Activated CD8-positive, alpha-beta memory T cell treated with anti-CD3 and anti-CD28 coated beads for 24 hours (primary cell): ENCODE measurements at places on chromosomes 5 and 9.

- DNase-seq: no peak
Observed at GRCh38 chr5:8188874-8189565, 320.1 kb downstream of the MTRR start.

DNA sequence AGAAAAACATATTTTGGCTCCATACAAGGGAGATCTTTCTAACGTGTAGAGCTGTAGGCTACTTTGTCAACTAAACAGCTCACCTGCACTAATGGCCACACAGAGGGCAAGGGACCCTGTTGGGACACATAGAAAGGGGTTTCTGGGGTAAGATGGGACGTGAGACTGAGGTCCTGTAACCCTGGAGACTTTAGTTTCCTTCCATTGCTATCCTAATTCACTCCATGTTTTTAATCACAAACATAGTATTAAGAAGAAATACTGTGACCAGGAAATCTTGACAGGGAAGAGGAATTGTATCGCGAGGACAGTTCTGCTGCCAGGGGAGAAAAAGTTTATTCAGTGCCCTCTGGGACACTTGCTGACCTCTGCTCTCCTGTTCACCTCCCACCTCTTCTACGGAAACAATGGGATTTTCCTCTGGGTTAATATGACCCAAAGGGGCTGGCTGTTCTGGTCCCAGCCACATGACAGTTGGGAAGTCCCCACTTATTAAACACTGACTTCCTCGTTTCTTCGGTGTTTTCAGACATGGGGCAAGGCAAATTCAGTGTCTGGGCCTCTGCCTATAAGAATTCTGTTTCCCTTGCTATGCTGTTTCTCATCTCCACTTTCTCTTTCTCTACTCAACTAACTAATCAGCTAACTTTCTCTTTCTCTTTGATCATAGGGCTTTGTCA is 106.9 kb upstream of the SEMA6A start:
- no peak for DNase-seq

DNA sequence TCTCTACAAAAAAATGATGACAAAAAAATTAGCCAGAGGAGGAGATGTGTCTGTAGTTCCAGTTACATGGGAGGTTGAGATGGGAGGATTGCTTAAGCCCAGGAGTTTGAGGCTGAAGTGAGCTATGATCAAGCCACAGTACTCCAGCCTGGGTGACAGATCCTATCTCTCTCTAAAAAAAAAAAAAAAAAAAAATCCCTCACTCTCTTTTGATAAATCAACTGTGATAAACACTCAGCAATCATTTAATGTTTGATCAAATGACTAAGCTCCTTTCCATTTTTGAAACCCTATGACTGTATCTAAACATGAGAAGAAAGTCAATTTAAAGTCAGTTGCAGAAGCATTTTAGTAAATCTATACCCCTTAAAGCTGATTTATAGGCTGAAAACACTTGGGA is 112.1 kb upstream of the IL6ST start:
- DNase-seq: no peak

GRCh38 chr5:153043886-153044285 is 446.6 kb upstream of the GRIA1 start:
- DNase-seq: no peak

GRCh38 chr9:91555132-91555531 is 131.5 kb upstream of the NFIL3 start:
- no peak for DNase-seq

DNA sequence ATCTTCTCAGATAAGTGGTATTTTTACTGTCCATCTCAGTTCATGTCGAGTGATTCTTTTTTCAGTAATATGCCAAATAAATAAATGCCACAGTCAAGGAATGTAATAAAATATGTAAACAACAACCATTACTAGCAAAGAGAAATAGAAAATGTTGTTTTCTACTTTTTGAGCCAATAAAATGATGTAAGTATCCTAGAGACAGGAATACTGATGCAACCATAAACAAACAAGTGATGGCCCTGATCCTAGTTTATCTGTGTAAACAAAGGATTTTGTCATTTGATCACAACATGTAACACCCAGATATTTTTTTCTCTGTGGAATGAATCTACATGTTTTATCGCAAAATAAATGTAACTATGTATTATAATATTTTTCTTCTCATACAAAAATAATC is 1852.8 kb downstream of the EFNA5 start:
- DNase-seq: no peak

- no peak for DNase-seq
Observed at GRCh38 chr5:177491429-177491945, 5.9 kb downstream of the PDLIM7 start.

DNA sequence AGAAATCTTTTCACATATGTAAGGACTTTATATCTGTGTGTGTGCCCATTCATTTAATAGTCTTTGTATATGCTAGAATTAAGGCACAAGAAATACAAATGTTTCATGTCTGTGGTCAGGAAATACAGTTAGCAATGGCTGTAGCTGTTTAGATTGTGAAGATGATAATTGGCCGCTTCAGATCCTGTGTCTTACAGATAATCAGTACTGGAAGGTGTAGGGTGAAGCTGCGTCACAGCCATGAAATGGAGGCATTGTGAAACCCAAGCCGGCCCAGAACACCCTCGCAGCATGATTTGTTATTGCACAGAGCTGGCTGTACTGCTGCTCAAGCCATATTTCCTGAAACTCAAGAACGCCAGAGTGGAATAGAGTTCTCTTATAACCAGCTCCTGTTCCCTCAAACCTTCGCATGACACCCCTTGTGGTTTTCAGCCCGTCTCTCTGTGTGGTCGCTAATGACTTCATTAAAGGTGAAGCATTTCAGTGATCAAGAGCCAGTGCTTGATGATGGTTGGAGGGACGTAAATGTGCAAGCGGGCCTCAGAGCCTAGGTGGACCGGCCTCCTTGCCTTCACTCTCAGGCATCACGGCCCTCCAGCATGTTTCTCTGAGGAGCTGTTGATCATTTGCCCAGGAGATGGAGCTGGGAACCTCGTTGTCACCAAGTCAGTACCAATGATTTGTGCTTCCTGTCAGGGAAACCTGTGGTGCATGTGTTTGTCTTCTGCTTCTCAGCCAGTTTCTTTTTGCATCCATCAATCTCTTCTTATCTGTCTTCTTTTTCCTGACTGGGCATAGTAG is 80.1 kb downstream of the F2RL2 start:
- peak; percentile 83 for DNase-seq

DNA sequence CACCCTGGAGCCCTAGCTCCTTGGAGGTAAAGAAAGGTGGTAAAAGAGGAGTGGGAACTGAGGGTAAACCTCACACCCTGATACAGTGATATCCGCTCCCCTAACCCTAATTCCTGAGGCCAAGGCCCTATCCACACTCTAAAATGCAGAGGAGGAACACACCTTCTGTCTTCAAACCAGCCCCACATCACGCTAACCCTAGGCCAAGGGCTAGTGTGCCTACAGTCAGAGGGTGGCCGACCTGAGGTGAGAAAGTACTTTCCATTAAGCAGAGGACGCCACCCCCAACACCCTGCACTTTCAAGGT is 590 bp downstream of the HDAC3 start:
- DNase-seq: no peak

- DNase-seq: no peak
Observed at GRCh38 chr5:159313197-159313596, 17.1 kb downstream of the IL12B start.

DNA sequence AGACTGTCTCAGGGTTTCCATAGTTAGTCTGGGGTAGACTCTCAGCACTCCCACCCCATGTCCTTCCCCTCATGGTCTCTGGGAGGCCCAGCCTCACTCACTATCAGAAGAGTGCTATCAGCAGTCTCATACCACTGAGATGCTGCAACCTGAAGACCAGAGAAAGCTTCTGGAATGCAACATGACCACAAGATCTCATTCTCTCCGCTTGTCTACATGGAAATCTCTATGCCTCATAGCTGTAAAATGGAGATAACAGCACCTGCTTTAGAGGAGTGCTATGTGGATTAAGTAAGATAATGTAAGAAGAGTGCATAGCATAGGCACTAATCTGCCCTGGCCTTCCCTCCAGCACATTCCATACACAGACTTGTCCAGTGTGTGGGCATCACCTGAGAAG is 47.0 kb upstream of the ZNF169 start:
- no peak for DNase-seq

DNA sequence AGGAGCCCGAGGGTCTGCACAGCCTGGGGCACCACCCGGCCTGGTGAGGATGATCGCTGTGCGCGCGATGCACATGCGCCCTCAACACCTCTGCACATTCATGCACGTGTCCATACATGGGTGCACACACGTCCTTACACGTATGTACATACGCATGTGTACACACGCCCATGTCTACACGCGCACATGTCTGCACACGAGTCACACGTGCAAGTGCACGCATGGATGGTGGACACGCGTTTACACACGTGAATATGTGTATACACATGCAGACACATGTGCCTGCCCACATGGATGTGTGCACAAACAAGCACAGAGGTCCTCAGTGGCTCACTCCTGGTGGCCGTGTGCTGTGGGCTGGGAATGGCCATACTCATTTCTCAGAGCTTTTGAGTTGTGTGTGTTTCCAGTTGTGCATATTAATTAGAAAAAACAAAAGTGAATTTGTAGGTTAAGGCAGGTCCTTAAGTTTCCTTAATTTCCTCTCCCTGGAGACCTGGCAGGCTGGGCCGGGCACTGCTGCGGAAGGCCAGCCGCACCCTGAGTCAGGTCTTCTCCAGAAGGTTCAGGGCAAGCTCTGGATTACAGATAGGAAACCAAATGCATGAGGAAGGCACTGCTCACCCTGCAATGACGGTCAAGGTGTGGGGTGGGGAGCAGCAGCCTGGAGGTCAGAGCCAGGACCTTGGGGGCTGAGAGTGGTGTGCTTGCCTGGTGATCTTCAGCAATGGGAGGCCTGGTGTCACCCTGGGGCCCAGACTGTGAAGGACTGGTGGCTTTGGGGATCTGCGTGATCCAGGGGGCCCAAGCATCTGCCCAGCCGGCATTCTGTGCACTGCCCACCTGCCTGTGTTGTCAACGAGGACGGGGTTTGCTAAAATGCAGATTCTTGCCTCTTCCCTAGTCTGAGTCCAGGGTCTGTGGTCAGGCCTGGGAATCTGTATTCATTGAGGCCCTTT is 1.3 kb upstream of the RNU6ATAC start:
- DNase-seq: peak; percentile 86

- peak; percentile 5 for DNase-seq
Observed at GRCh38 chr9:36940500-36940853, 93.6 kb downstream of the PAX5 start.

DNA sequence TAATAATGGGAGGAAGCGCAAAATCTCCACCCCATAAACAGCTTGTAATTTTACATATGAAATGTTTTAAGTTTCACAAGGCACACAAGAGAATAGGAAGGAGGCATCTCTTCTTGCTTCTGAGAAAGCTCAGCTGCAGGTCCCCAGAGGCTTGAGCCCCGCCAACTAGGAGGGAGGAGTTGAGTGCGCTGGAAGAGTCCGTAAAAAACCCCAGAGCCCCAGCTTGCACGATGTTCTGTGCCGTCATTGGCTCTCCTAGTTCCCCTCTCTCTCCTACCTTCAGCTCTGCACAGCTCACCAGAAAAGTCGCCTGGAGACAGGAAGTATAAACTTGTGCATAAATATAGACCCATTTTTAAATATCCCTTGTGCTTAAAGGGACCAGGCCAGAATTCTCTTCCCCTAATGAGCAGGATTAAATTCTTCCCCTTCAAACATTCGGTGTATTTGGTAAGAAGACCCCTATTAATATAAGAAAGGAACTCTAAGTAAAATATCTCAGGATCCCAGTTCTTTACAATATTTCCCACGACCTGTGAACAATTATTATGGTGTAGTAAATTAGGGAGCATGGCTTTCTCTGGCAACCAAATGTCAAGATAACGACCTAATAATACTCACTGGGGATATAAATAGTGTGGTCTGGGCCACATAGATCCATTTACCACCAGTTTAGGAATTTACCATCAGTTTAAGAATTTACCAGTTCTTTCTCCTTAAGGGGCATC is 13.7 kb downstream of the GLRX start:
- DNase-seq: peak; percentile 80

DNA sequence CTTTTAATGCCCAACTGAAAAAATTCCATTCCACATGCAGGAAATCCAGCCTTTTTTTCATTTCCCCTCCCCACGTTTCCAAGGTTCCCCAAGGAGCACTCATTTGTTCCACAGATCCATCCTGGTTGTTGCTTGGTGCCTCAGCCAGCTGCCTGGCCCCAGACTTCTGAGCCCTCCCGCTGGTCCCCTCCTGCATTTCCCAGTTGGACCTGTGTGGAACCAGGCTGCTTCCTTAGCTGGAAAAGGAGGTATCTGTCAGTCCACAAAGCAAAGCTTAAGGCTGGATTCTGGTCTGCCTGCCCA is 44.8 kb downstream of the ANGPTL2 start:
- peak; percentile 44 for DNase-seq

GRCh38 chr9:131585375-131585774 is 40.1 kb downstream of the PRRT1B start:
- peak; percentile 71 for DNase-seq

GRCh38 chr5:149583394-149583793 is 2.1 kb downstream of the ARHGEF37 start:
- peak; percentile 33 for DNase-seq

- no peak for DNase-seq
Observed at GRCh38 chr9:125932012-125932411, 184.8 kb downstream of the PBX3 start.

DNA sequence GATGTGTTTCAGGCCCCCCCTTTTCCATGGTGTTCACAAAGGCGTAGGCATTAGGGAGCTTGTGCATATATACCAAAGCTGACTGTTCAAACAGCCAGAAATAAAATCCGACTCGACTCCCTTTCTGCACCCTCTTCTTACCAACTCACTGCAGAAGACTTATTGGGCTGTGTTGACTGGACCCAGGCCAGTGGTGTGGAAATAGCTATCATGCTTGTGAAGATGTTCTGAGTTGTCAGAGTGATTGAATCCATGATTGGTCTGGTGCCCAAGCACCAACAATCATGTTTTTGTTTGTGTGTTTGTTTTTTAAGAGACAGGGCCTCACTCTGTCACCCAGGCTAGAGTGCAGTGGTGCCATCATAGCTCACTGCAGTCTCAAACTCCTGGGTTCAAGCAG is 21.6 kb downstream of the TJP2 start:
- no peak for DNase-seq

GRCh38 chr9:127181595-127182190 is 59.3 kb upstream of the ANGPTL2 start:
- no peak for DNase-seq

DNA sequence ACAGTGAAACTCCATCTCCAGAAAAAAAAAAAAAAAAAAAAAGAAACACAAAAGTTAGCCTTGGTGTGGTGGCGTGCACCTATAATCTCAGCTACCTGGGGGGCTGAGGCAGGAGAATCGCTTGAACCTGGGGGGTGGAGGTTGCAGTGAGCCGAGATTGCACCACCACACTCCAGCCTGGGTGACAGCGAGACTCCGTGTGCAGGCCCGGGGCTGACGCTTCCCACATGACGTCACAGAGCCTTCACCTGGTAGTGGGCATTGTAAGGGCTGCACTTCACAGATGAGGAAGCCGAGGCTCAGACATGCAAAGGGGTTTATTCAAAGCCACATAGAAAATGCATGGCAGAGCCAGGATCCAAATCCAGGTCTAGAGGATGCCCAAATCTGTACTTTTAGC is 114.2 kb downstream of the GAPVD1 start:
- DNase-seq: no peak

GRCh38 chr9:75109210-75109839 is 21.0 kb downstream of the OSTF1 start:
- no peak for DNase-seq

GRCh38 chr9:125547368-125547767 is 159.6 kb downstream of the MAPKAP1 start:
- DNase-seq: no peak

- no peak for DNase-seq
Observed at GRCh38 chr9:15755660-15756059, 202.8 kb downstream of the CCDC171 start.
